ENCODE measurements at places on chromosomes 3 and 15.

- no peak for DNase-seq
Measured at GRCh38 chr3:186949281-186949982, 19.1 kb downstream of the ST6GAL1 start.

GRCh38 chr3:148232389-148232788, 465.3 kb upstream of the AGTR1 start:
- no peak for DNase-seq

GRCh38 chr3:29764041-29764440, 483.2 kb downstream of the RBMS3 start:
- DNase-seq = no peak

- no peak for DNase-seq
Measured at GRCh38 chr15:62647843-62648505, 394.6 kb upstream of the TPM1 start.

Data from activated CD4-positive, alpha-beta T cell treated with anti-CD3 and anti-CD28 coated beads, Interleukin-2, amount 50 U/mL, for 4 hours (primary cell).